Muscle of leg (tissue), 16 donors: ENCODE measurements at places on chromosomes 11 and 22. TPM values are rescaled to one million over a fixed set of nuclear protein-coding genes. Genes with fewer than 3 reads are reported as not detected.

DNA sequence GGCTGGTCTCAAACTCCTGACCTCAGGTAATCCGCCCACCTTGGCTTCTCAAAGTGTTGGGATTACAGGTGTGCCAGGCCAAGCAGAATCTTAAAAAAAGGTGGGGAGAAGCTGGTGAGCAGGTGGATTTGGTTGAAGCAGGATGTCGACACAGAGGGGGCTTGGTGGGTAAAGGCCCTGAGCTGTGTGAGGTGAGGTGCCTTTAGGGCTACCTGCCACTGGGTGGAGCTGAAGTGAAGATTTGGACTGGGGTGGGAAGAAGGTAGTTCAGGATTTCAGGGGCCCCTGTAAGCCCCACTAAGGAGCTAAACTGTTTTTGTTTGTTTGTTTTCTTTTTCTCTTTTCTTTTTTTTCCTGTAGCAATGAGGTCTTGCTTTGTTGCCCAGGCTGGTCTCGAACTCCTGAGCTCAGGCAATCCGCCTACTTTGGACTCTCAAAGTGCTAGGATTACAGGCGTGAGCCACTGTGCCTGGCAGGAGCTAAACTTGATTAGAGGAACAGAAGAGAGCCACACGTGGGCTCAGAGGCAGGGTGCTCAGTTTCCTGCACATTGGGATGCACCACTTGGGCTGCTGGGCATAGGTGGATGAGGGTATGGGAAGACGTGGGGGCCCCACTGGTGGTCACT lies 6.0 kb downstream of the P2RX6 start:
- DNase-seq: no peak
- H3K36me3 ChIP-seq: peaks cover 14% of the 10 kb centered on the region
- peaks cover 10% of the 10 kb centered on the region for H3K4me1 ChIP-seq
- no peak overlapping the region for H3K4me3 ChIP-seq

GRCh38 chr11:33197915-33198727 lies 36.8 kb upstream of the CSTF3 start:
- no peaks in the 10 kb centered on the region for H3K36me3 ChIP-seq
- no peak overlapping the region for H3K27ac ChIP-seq
- peak; percentile 40 for DNase-seq
- H3K4me3 ChIP-seq: no peak overlapping the region

- peaks cover 8% of the 10 kb centered on the region for H3K4me1 ChIP-seq
- H3K27ac ChIP-seq: peak overlapping the region; percentile 92
- DNase-seq: no peak
- peak overlapping the region; percentile 89 for H3K4me3 ChIP-seq
- H3K27me3 ChIP-seq: no peaks in the 10 kb centered on the region
These were observed 585 bp downstream of the NF2 start for GRCh38 chr22:29604076-29604360.

DNA sequence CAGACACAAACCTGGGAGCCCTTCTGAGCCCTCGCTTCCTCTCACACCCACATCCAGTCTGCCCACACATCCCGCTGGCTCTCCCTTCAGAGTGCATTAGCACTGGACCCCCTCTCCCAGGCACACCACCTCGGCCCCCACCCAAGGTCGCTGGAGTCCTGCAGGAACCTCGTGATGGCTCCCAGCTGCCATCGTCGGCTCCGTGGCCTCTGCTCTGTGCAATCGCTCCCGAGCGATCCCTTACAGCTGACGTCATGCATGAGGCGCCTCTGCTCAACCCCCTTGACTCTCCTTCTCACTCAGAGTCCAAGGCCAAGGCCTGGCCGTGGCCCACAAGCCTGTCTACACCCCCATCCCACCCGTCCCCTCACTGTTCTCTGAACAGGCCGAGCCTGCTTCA lies 183.9 kb downstream of the EFCAB6 start:
- H3K4me1 ChIP-seq: no peaks in the 10 kb centered on the region
- H3K4me3 ChIP-seq: no peak overlapping the region
- no peak overlapping the region for H3K27ac ChIP-seq
- no peaks in the 10 kb centered on the region for H3K27me3 ChIP-seq
- DNase-seq: no peak

DNA sequence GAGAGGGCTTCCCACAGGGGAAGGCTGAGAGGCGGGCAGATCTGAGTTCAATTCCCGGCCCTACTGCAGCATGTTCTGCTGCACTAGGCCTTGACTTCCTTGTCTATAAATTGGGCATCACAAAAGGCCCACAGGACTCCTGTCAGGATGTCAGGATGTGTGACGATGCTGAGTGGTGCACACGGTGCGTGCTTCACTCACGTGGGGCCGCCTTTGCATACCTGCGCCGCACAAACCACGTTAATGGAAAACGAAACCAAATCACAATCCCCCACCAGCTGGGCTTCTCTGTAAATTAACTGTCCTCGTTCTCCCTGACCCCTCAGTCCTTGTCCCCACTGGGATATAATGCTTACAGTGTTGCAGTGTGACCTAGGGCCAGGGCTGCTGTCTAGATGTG lies 32.3 kb upstream of the TSPAN18 start:
- H3K4me1 ChIP-seq: peaks cover 13% of the 10 kb centered on the region
- no peaks in the 10 kb centered on the region for H3K27me3 ChIP-seq
- H3K4me3 ChIP-seq: no peak overlapping the region

The SF3A1 gene
- 23.8 TPM for total RNA-seq

The MRGPRX4 gene
- total RNA-seq: not detected

The OR4D11 gene
- total RNA-seq: not detected
